ENCODE measurements at places on chromosomes 11 and 22. TPM values are rescaled to one million over a fixed set of nuclear protein-coding genes. Genes with fewer than 3 reads are reported as not detected.

DNA sequence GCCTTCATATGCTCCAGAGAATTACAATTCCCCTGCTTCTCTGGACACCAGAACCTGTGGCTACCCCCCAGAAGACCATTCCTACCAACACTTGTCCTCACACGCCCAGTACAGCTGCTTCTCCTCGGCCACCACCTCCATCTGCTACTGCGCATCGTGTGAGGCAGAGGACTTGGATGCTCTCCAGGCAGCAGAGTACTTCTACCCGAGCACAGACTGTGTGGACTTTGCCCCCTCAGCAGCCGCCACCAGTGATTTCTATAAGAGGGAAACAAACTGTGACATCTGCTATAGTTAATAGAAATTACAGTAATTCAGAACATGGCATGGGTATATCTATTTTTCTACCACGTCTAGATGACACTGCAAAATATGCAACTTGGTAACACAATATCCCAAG, 9.8 kb downstream of the POU2AF3 start:
- DNase-seq: no peak

GRCh38 chr11:117072517-117073461, 25.4 kb downstream of the SIK3 start:
- DNase-seq: no peak

DNA sequence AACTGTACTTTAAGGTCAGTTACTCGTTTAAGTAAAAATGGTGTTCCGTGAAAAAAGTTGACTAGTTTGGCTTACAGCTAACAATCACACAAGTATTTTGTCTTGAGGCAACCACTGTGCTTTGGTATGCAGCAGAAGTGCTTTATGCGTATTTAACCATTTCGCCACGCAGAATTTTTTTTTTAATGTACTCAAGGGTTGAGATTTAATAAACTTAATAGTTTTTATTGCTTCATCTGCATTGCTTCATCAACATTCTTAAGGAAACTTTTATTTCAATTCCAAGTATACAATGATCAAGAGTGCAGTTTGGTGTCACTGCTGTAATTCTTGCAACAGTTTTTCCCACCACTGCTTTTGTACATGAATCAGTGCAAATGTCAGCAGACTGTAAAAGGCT, 66.4 kb downstream of the ZNRF3 start:
- DNase-seq: no peak

DNA sequence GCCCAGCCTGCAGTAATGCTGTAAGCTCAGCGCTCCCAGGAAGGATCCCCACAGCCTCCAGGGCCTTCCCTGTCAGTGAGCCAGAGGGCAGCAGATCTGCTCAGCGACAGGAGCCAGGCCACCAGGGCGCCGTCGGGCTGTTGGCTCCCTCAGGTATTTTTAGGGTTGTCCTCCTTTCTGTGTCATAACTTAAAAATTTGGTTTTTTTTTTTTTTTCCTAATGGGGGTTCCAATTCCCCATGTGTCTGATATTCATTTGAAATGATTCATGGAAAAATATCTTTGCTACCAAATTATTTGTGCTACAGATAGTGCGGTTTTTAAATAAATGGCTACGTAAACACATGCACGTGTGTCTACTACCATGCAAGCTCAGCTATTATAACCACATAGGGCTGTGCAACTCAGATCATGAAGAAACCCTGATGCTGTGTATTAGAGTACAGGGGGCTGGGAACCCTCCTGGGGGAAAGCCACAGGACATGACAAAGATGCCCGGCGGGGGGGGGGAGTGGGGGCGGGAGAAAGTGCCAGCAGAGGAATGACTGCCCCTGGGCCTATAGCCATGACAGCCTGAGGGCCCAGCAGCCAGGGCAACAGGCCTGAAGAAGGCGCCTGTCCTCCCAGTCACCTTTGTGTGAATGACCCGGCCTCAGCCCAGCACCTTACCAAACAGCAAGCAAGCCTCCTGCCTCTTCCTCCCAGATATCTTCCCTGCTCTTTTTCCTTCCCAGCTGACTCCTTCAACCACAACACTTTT, 89.3 kb downstream of the NAT10 start:
- no peak for DNase-seq

DNA sequence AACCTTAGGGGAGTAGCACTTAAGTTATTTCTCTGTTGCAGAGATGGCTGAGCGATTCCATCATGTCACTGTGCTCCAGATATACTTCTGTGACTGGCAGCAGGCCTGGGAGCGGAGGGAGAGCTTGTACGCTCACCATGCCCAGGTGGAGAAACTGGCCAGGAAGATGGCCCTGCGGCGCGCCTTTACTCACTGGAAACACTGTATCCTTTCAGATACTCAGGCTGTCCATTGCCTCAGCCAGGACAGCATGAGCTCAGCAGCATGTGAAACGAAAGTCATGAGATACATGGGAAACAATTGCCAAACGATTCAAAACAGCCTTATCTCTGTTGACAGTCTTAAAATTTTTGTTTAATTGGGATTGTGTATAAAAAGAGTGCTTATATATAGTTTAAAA, 78.9 kb downstream of the SFI1 start:
- no peak for DNase-seq

GRCh38 chr11:78476066-78476465, 58.4 kb upstream of the GAB2 start:
- DNase-seq: no peak

Gene PANX3
- polyA plus RNA-seq: not detected

DNA sequence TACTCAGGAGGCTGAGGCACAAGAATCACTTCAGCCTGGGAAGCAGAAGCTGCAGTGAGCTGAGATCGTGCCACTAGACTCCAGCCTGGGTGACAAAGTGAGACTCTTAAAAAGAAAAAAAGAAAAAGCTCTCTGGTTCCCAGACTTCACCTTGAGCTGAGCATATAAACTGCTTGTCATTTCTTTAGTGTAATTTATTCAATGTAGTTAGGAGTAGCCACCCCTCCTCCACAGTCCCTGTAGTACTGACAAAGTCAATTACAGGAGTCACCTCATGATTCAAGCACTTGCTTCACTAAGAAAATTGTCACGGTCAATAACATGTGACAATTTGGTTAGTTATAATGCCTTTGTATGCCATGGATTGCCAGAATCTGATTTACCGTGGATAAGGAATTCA, 7.2 kb downstream of the OR4D10 start:
- no peak for DNase-seq

GRCh38 chr11:122920579-122920978, 38.0 kb downstream of the JHY start:
- no peak for DNase-seq

Gene ANGPTL5
- polyA plus RNA-seq: not detected

Gene TNNI2
- not detected for polyA plus RNA-seq

DNA sequence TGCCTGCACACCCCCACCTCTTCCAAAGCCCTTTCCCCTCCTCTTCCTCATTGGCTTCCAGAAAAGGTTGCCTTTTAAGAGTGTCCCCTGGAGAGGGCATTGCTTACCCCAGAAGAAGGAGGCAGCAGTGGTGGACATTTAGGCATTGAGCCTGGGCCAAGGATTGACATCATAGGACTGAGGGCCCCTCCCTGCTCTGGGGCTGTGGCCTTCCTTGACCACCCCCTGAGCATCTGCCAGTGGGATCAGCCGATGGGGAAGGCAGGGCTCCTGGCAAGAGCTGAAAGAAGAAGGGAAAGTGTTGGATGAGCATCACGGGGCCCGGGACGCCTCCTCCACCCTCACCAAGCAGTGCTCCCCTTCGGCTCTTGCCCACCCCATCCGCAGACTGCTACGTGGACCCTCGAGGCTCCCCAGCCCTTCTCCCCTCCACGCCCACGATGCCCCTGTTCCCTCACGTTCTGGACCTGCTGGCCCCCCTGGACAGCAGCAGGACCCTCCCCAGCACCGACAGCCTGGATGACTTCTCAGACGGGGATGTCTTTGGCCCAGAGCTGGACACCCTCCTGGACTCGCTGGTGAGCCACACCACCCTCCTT, 37.4 kb downstream of the ZC3H7B start:
- DNase-seq: no peak

DNA sequence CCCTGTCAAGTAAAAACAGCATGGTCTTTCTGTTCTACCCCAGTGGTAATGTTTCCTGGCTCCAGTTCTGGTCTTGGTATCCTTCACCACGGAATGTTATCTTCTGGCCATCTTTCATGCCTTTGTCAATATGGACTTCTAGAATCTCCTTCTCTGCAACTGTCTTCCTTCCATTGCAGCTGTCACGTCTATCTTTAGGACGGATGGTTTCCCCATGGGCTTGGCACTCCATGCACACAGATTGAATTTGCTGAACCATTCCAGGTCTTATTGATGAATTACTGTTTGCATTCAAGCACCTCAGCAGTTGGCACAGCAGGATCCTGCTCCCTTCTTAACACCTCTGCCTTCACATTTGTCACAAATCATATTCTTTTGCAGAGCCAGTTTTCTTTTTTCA, 44.9 kb upstream of the SLC25A18 start:
- DNase-seq: no peak

Gene BUD13
- polyA plus RNA-seq: 15.0 TPM

- DNase-seq: no peak
Measured at GRCh38 chr11:13207665-13208594, 69.7 kb upstream of the BMAL1 start.

GRCh38 chr11:106491751-106492150, 414.3 kb downstream of the AASDHPPT start:
- DNase-seq: no peak
